ENCODE measurements at places on chromosomes 7 and 10.

DNA sequence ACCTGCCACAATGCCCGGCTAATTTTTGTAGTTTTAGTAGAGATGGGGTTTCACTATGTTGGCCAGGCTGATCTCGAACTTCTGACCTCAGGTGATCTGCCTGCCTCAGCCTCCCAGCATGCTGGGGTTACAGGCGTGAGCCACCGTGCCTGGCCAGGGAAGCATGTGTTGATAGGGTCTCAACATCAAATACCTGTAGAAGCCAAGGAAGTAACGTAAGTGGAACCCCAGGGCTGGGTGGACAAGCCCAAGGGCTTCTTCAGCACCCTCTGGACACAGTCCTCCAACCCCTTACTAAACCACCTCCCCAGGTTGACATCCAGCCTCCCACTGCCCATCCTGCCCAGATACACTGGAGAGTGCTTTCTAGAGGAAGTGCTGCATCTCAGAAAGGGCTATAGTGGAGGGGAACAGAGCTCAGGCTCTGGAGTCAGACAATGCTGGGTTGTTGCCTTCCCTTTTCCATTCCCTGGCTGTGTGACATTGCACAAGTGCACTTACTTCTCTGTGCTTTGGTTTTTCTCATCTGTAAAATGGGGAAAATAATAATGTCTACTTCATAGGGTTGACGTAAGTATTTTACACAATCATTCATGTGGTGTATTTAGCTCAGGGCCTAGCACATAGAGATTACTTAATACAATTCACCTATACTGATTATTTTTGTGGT lies 73.9 kb upstream of the KAT6B start:
- DNase-seq, result no peak

- DNase-seq, result no peak
Observed at GRCh38 chr10:47244560-47245500, 55.2 kb upstream of the GDF10 start.

DNA sequence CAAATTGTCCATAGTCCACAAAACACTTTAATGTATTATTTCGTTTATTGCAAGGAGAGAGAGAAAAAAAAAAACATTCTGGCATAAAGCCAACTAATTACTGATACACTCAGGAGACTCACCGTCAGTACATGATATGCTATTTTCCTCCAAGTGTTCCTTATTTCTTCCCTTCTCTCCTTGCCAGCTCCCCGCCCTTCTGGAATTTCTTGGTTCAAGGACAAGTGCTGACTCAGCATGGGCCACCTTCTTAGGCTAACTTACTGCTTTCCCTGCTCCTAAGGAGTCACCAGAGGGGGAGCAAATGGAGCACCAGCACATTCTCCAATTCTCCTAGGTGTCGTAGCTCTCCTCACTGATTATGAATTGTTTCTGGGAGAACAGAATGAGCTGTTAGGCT lies 133.8 kb upstream of the HDAC9 start:
- no peak for DNase-seq

DNA sequence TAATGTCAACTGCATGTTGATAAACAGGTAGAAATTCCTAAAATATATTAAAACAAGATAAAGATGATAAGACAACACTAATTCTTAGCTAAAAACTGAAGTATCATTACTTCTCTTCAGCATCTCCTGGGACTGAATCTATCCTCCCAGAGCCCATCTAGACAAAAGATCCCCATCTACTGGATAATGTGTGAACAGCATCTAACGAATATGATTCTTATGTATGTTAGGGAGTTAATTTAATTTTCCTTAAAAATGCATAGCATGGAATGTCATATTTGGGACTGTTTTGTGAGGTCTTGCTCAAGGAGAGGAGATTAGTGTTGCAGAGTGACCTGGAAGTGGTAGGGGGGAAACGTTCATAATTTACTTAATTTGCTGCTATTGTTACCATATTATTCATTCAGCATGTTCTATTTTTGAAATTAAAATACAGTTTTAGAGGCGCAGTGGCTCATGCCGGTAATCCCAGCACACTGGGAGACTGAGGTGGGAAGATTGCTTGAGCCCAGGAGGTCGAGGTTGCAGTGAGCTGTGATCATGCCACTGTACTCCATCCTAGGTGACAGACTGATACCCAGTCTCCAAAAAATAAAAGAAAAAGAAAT lies 305.1 kb upstream of the CSTF2T start:
- no peak for DNase-seq
